ENCODE measurements at places on chromosomes 6 and 20. TPM values are rescaled to one million over a fixed set of nuclear protein-coding genes. Genes with fewer than 3 reads are reported as not detected.

The PSMB9 gene
- 6.7 TPM for total RNA-seq

DNA sequence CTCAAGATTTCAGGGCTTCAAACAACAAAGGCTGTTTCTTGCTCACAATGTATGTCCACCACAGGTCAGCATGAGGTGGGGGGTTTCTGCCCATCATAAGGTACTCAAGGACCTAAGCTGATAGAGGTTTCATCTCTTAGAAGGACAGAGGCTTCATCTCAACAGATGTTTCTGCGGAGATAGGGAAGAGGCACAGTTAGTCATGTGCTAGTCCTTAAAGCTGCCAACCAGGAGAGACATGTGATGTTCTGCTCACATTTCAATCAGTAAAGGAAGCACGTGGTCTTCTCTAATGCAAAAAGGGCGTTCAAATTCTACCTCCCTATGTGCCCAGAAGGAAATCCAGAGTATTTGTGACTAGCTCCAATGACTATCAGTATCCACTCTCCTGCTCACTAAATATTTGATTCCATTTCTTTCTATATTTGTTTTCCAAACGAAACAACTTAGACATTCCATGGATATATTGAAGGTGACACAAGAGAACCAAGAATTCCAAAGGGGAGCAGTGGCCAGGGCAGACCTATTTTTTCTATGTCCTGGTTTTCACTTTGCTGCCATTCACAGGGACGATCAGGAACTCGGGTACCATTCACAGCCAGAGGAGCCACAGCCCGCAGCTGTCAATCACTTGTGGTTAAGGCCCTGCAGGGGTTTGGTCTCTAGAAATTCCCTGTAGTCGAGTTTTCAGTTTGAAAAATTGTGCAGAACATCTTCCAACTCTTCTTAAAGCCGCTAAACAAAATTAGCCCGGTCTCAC lies 173.2 kb upstream of the FOXA2 start:
- H3K36me3 ChIP-seq = peaks cover 9% of the 10 kb centered on the region
- no peak overlapping the region for H3K4me3 ChIP-seq
- no peak overlapping the region for H3K27ac ChIP-seq
- DNase-seq = no peak

GRCh38 chr6:27209659-27210269 lies 37.7 kb upstream of the PRSS16 start:
- peak; percentile 3 for DNase-seq
- no peak overlapping the region for H3K4me3 ChIP-seq
- H3K27ac ChIP-seq = no peak overlapping the region
- H3K27me3 ChIP-seq = peaks cover 5% of the 10 kb centered on the region

The CDSN gene
- not detected for total RNA-seq

DNA sequence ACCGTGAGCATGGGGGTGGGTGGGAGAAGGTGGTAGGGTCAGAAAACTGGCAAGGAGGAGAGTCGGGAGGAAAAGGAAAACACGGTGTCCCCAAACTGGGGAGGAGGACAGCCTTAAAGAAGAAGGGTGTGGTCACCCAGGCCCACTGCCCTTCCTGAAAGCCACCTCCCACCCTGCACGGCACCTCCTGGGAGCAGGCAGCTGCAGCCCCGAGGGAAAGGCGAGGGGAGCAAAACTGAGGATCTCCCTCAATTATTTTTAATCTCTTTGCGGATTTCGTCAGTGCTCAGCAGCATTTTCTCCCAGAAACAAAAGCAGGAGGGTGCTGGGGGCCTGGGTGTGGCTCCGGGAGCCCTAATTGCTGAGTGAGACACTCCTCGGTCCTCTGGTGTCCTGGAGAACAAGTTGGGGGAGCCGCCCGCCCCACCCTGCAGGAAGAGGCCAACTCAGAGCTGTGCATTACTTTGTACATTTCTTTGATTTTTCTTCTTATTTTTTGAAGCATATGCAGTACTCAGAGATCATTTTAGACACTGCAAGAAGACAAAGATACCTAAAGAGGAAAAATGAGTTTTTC lies 56.4 kb downstream of the RIOK1 start:
- peak overlapping the region; percentile 34 for H3K4me3 ChIP-seq
- peaks cover 12% of the 10 kb centered on the region for H3K36me3 ChIP-seq
- H3K27ac ChIP-seq = peak overlapping the region; percentile 52
- DNase-seq = no peak
- H3K27me3 ChIP-seq = peaks cover 9% of the 10 kb centered on the region
- peaks cover 34% of the 10 kb centered on the region for H3K4me1 ChIP-seq

GRCh38 chr20:2353231-2353630 lies 27.5 kb upstream of the TGM6 start:
- no peak overlapping the region for H3K27ac ChIP-seq
- no peaks in the 10 kb centered on the region for H3K36me3 ChIP-seq
- H3K27me3 ChIP-seq = peaks cover 1% of the 10 kb centered on the region

The CDKAL1 gene
- 9.2 TPM for total RNA-seq

The ZCCHC3 gene
- 9.7 TPM for total RNA-seq

GRCh38 chr6:119112812-119113530 lies 34.5 kb upstream of the FAM184A start:
- no peak overlapping the region for H3K27ac ChIP-seq
- H3K36me3 ChIP-seq = no peaks in the 10 kb centered on the region
- no peaks in the 10 kb centered on the region for H3K4me1 ChIP-seq
- peaks cover 4% of the 10 kb centered on the region for H3K27me3 ChIP-seq
- no peak overlapping the region for H3K4me3 ChIP-seq

- no peak overlapping the region for H3K27ac ChIP-seq
- H3K27me3 ChIP-seq = no peaks in the 10 kb centered on the region
- H3K4me1 ChIP-seq = peaks cover 33% of the 10 kb centered on the region
- no peaks in the 10 kb centered on the region for H3K36me3 ChIP-seq
- no peak overlapping the region for H3K4me3 ChIP-seq
- DNase-seq = no peak
These were observed 140.0 kb upstream of the ATXN1 start for GRCh38 chr6:16901306-16901705.

- H3K27ac ChIP-seq = no peak overlapping the region
- H3K4me3 ChIP-seq = no peak overlapping the region
- no peaks in the 10 kb centered on the region for H3K27me3 ChIP-seq
- peaks cover 22% of the 10 kb centered on the region for H3K4me1 ChIP-seq
- peak; percentile 60 for DNase-seq
- no peaks in the 10 kb centered on the region for H3K36me3 ChIP-seq
These were observed 119.8 kb downstream of the SGK1 start for GRCh38 chr6:134198093-134198492.

DNA sequence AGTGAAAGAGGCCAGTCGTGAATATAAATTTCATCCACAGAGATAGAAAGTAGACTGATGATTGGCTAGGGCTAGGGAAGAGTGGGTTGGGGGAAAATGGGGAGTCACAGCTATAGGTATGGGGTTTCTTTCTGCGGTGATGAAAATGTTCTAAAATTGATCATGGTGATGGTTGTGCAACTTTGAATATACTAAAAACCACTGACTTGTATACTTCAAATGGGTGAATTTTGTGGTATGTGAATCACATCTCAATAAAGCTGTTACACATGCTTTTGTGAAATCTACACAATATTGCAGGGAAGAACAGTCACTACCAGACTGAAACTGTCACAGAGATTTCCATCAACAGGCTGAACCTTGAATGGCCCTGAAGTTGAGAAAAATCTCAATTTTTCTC lies 61.5 kb downstream of the LYRM4 start:
- no peak overlapping the region for H3K27ac ChIP-seq
- no peaks in the 10 kb centered on the region for H3K36me3 ChIP-seq
- peaks cover 1% of the 10 kb centered on the region for H3K4me1 ChIP-seq
- H3K4me3 ChIP-seq = no peak overlapping the region
- no peaks in the 10 kb centered on the region for H3K27me3 ChIP-seq

DNA sequence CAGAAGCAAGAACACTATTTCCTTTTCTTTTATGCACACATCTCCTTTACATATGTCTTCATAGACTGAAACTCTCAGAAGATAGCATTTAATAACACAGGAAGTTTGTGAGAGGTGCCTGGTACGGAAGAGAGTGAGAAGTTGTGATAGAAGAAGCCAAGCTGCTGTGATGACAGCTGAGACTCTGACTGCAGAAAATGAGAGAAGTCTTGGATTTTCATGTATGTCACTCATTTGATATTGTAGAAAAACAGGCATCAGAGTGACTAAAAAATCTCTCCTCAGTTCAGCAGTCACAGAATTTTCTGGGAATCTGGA lies 154.9 kb upstream of the BMP2 start:
- H3K4me3 ChIP-seq = no peak overlapping the region
- peaks cover 6% of the 10 kb centered on the region for H3K36me3 ChIP-seq
- no peak for DNase-seq
- no peak overlapping the region for H3K27ac ChIP-seq

DNA sequence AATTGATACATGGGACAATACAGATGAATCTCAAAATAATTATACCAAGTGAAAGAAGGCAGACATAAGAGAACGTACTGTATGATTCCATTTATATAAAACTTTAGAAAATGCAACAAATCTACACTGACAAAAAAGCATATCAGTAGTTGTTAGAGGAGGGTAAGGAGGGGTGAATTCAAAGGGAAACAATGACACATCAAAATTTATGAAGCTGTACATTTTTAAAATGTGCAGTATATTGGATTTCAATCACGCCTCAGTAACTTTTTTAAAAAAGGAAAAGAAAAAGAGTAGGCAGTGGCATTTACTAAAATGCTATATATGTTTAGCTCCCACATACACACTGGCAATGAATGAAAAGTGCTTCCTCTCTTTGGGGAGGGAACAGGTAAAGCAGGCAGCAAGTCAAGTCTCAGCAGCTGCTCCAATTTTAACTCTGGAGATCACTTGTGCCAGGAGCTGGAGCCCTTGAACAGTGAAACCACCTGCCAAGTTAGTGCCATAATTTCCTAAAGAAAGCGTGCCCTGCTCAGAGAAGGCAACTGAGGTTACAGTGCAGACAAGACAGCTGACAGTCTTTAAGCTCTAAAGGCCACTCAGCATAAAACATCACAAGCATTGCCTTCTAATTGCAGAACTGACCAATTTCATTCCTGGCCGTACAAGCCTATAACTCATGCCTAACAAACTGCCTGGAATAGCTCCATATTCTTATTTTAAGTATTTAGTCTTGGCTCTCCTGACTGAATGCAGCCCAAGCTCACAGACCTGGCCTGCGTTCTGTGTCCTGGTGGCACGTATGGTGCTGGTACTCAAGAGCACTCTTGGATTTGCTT lies 10.9 kb downstream of the FKBP1A start:
- no peak overlapping the region for H3K4me3 ChIP-seq
- no peak for DNase-seq
- peaks cover 10% of the 10 kb centered on the region for H3K36me3 ChIP-seq
- peaks cover 96% of the 10 kb centered on the region for H3K4me1 ChIP-seq
- no peaks in the 10 kb centered on the region for H3K27me3 ChIP-seq
- H3K27ac ChIP-seq = no peak overlapping the region

GRCh38 chr20:31816221-31816620 lies 2.9 kb upstream of the MYLK2 start:
- DNase-seq = no peak
- no peaks in the 10 kb centered on the region for H3K36me3 ChIP-seq
- H3K27me3 ChIP-seq = peaks cover 1% of the 10 kb centered on the region
- no peak overlapping the region for H3K27ac ChIP-seq
- H3K4me3 ChIP-seq = no peak overlapping the region

The COL10A1 gene
- total RNA-seq = 3.0 TPM

- H3K27me3 ChIP-seq = peaks cover 4% of the 10 kb centered on the region
- H3K36me3 ChIP-seq = peaks cover 26% of the 10 kb centered on the region
- no peak for DNase-seq
These were observed 15.9 kb upstream of the TBC1D20 start for GRCh38 chr20:478010-478948.

DNA sequence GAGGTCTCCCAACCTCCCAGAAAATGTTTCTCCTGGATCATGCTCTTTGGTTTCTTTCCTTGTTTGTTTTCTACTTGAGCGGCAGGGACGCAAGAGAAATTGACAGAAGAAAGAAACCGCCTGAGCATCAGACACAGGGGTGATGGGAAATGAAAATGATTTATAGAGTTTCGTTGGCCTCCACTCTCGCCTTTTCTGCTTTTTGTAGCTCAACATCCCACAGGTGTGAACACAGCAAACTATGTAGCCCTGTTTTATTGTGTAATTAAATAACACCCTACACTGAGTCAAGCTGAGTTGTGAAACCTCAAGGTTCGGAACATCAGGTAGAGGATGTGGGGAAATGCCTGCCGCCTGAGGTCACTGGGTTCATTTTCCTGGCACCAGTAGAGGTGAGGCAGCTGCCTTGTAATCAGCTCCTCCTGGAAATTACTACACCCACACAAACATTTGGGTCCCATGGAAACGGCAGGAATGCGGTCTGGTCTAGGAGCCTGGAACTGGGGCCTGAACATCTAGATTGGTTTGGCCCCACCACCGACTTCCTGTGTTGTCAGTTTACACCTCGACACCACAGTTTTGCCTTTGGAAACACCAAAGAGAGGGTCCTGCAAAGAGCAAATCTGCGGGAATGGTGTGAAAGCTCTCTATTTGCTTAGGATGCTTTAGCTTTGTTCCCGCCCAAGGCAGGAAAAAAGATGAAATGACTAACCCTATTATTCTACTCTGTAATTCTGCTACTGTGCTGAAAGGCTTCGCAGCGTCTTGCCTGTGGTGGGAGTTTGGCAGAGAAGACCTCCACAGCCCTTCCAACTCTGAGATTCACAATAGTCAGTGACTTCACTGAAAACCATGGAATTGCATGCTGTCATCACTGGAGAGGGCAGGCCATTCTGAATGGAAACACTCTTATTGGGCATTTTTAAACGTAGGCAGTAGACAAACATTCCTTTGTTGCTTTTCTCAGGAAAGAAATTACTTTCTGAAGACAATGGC lies 53.0 kb downstream of the ADAT2 start:
- DNase-seq = peak; percentile 36
- no peaks in the 10 kb centered on the region for H3K36me3 ChIP-seq
- H3K4me3 ChIP-seq = no peak overlapping the region
- peaks cover 23% of the 10 kb centered on the region for H3K27me3 ChIP-seq
- H3K4me1 ChIP-seq = peaks cover 31% of the 10 kb centered on the region
- no peak overlapping the region for H3K27ac ChIP-seq

The ASCC3 gene
- 100 TPM for total RNA-seq

GRCh38 chr20:54063992-54064676 lies 6.3 kb downstream of the BCAS1 start:
- no peak for DNase-seq
- H3K27me3 ChIP-seq = peaks cover 8% of the 10 kb centered on the region
- no peak overlapping the region for H3K27ac ChIP-seq

The CRISP2 gene
- not detected for total RNA-seq

DNA sequence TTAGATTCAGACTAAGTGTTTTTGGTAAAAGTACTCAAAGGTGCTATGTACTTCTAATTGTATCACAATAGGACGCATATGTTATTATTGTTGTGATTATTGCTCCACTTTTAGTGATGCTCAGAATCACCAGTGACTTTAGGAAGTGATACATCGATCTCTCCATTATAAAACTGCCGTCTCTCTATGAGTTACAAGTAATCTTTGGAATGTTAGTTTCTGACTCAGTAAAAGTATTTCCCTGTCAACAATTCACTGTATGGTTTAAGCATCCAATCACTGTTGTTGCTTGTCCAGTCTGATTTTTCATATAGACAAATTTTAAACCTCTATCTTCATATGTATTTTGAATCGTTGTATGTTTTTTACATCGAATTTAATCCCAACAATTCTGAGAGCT lies 9.4 kb downstream of the DCBLD1 start:
- H3K27me3 ChIP-seq = no peaks in the 10 kb centered on the region
- H3K27ac ChIP-seq = peak overlapping the region; percentile 67
- H3K4me3 ChIP-seq = peak overlapping the region; percentile 65

Data from HFFc6 (cell line).